ENCODE measurements at places on chromosomes 3 and 15. TPM values are rescaled to one million over a fixed set of nuclear protein-coding genes. Genes with fewer than 3 reads are reported as not detected.

GOLGA6B gene
- not detected for total RNA-seq

GOLGA8G gene
- total RNA-seq, result not detected

GUCA1C gene
- total RNA-seq, result not detected

ITIH3 gene
- 0.97 TPM for total RNA-seq

QTRT2 gene
- total RNA-seq, result 35.0 TPM

TMEM266 gene
- 2.8 TPM for total RNA-seq

SOX2 gene
- 20.5 TPM for total RNA-seq

PRSS50 gene
- total RNA-seq, result 1.1 TPM

CD200R1 gene
- 4.5 TPM for total RNA-seq

GRCh38 chr15:62975515-62975914, 67.0 kb upstream of the TPM1 start:
- no peaks in the 10 kb centered on the region for H3K36me3 ChIP-seq
- no peak overlapping the region for H3K27ac ChIP-seq
- H3K27me3 ChIP-seq, result no peaks in the 10 kb centered on the region
- no peak overlapping the region for H3K4me3 ChIP-seq
- H3K4me1 ChIP-seq, result peaks cover 27% of the 10 kb centered on the region

DNA sequence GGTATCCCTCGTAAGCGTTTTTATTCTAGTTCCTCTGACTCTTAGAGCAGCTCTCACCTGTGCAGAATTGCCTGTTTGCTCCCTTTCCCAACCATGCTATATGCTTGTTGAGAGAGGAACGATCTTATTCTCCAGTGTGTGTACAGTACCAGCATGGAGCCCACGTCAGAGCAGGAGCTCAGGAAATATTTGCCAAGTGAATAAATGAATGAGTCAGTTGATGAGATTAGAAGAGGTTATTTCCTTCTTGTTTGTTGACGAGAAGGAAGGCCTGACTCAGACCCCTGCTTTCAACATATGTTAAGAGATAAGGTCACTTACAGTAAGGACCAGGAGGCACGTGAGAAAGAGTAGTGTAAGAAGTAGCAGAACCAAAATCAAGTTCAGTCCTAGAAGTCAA, 106.3 kb upstream of the ABHD17C start:
- no peak overlapping the region for H3K27ac ChIP-seq
- peaks cover 14% of the 10 kb centered on the region for H3K4me1 ChIP-seq
- no peak for DNase-seq
- peaks cover 20% of the 10 kb centered on the region for H3K36me3 ChIP-seq

- DNase-seq, result no peak
- H3K27me3 ChIP-seq, result no peaks in the 10 kb centered on the region
- no peaks in the 10 kb centered on the region for H3K4me1 ChIP-seq
- no peak overlapping the region for H3K4me3 ChIP-seq
- H3K27ac ChIP-seq, result no peak overlapping the region
Observed at GRCh38 chr3:176578316-176578715, 619.0 kb downstream of the TBL1XR1 start.

DNA sequence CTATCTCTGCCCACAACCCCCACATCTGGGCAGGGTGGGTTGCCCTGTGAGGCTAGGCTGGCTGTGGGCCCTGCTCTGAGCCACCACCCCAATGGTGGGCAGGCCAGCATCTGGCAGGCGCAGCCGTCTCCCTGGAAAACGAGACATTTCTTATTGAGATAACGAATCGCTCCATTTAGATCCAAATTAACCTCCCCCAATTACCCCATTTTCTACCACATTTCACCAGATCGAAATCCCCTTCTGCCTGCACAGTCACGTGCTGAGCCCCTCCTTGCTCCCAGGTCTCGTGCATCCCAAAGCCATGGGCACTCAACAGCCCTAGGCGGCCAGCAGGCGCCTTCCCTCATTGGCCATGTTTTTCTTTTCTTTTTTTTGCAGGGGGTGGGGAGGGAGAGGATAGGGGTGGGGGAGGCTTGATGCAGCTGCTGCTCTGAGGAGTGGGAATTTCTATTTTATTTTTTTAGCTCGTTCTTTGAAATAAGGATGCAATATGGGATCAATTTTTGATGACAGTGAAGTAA, 53.0 kb upstream of the TMEM115 start:
- H3K27ac ChIP-seq, result no peak overlapping the region
- no peak for DNase-seq
- peaks cover 10% of the 10 kb centered on the region for H3K4me1 ChIP-seq
- no peaks in the 10 kb centered on the region for H3K36me3 ChIP-seq

DNA sequence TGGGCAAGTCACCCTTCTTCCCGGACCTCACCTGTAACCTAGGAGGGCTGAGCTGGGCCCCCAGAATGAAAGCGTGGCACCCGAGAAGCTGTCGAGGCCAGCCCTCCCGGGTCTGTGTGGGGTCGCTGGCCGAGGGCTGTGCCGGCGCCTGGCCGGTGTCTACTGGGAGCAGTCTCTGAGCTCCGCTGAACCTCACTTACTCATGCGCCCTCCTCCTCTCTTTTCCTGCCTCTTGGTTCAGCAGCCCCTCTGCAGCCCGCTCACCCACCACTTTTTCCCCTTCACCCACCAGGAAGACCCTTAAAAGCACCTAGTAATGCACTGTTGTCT, 419 bp downstream of the HYKK start:
- peak overlapping the region; percentile 91 for H3K4me3 ChIP-seq
- peaks cover 5% of the 10 kb centered on the region for H3K4me1 ChIP-seq
- no peak for DNase-seq
- no peaks in the 10 kb centered on the region for H3K36me3 ChIP-seq

DNA sequence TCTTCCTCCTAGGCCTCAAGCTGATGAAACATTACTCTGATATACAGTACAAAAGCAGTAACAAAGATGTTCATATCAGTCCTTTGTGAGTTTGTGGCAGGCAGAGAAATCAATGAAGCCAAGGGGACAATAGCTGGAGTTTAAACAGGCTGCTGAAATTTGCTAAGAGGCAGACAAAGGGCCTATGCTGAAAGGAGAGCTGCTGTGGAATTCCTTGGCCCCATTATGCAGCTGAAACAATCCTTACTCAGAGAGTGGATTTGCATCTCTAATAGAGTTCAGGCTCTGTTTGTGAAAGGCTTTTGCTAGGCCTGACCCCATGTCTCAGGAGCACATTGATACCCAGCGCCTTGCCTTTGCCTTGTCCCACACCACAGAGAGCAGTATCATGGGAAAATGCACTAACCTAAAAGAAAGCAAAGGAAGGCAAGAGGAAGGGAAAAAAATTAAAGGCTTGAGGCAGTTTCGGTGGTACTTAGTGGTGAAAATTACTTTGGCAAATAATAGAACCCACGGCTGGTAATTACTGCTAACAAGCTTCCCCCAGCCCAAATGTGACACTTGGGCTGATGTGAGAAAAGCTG, 195.0 kb upstream of the EPHA3 start:
- no peak for DNase-seq
- H3K4me3 ChIP-seq, result no peak overlapping the region
- no peak overlapping the region for H3K27ac ChIP-seq
- no peaks in the 10 kb centered on the region for H3K36me3 ChIP-seq

GRCh38 chr15:92324101-92324963, 69.3 kb upstream of the ST8SIA2 start:
- no peak for DNase-seq
- H3K4me1 ChIP-seq, result peaks cover 5% of the 10 kb centered on the region
- H3K4me3 ChIP-seq, result no peak overlapping the region
- no peaks in the 10 kb centered on the region for H3K36me3 ChIP-seq

DNA sequence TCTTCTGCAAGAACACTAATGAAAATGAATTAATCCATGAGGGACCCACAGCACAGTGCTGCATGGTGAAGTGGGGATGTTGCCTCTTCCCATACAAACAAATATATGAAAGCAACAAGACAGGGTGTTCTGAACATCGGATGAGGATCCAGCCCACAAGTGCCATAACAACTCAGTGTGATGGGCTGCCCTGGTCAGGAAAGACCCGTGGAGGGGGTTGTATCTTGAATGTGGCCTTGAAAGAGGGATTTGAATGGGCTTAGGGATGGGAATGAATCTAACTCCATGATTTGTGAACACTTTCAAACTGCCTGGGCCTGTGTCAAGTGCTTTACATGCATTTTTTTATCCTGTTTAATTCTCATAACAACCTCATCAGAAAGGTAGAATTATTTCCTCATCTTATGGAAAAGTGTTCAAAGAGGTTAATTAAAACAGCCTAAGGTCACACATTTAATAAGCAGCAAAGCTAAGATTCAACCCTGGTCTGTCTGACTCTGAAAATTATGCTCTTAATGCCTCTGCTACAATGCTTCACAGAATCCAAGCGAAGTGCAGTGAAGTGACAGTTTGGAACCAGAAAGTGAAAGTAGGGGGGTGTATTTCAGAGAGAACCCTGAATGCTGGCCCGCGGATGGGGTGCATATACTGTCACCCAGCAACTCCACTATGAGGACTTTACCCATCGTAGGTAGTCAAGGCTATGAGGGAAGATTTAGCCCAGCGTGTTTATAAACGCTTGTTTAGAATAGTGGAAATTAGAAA, 65.6 kb upstream of the HEG1 start:
- no peak overlapping the region for H3K4me3 ChIP-seq
- no peak overlapping the region for H3K27ac ChIP-seq
- H3K4me1 ChIP-seq, result peaks cover 44% of the 10 kb centered on the region
- H3K36me3 ChIP-seq, result peaks cover 5% of the 10 kb centered on the region

GRCh38 chr15:39582286-39582976, 1.6 kb downstream of the THBS1 start:
- peak overlapping the region; percentile 95 for H3K4me3 ChIP-seq
- peak overlapping the region; percentile 53 for H3K27ac ChIP-seq

- no peaks in the 10 kb centered on the region for H3K27me3 ChIP-seq
- H3K4me1 ChIP-seq, result no peaks in the 10 kb centered on the region
- DNase-seq, result no peak
- no peaks in the 10 kb centered on the region for H3K36me3 ChIP-seq
- no peak overlapping the region for H3K4me3 ChIP-seq
- H3K27ac ChIP-seq, result no peak overlapping the region
Observed at GRCh38 chr3:134294302-134295280, 43.9 kb upstream of the RYK start.

- H3K36me3 ChIP-seq, result peaks cover 25% of the 10 kb centered on the region
- H3K27ac ChIP-seq, result no peak overlapping the region
- peaks cover 17% of the 10 kb centered on the region for H3K27me3 ChIP-seq
Observed at GRCh38 chr15:41517895-41518449, 4.3 kb upstream of the LTK start.

GRCh38 chr15:97730315-97730714, 230.2 kb upstream of the ARRDC4 start:
- peaks cover 11% of the 10 kb centered on the region for H3K4me1 ChIP-seq
- H3K36me3 ChIP-seq, result no peaks in the 10 kb centered on the region
- H3K4me3 ChIP-seq, result no peak overlapping the region
- no peak for DNase-seq
- peaks cover 30% of the 10 kb centered on the region for H3K27me3 ChIP-seq

DNA sequence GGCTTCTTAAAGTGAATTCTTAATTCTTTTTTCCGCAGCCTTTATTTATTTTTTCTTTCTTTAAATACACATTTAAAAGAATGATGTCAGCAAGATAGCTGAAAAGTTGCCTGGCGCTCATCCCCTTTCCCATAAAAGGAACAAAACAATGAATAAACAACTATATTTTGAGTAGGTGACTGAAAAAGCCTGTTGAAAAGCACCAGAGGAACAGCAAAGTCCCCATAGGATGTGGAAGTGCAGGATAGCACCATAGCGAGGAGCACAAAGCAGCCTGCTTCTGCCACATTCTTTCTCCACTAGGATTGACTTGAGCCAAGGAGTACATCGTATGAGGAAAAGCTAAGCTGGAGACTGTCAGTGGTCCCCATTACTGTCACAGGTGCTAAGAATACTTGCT, 754.9 kb downstream of the SQOR start:
- DNase-seq, result no peak
- H3K4me1 ChIP-seq, result no peaks in the 10 kb centered on the region
- no peak overlapping the region for H3K27ac ChIP-seq
- no peaks in the 10 kb centered on the region for H3K27me3 ChIP-seq
- H3K4me3 ChIP-seq, result no peak overlapping the region
- no peaks in the 10 kb centered on the region for H3K36me3 ChIP-seq

GRCh38 chr3:120763601-120764000, 21.1 kb downstream of the GTF2E1 start:
- H3K27ac ChIP-seq, result no peak overlapping the region
- no peak for DNase-seq
- H3K4me3 ChIP-seq, result no peak overlapping the region

DNA sequence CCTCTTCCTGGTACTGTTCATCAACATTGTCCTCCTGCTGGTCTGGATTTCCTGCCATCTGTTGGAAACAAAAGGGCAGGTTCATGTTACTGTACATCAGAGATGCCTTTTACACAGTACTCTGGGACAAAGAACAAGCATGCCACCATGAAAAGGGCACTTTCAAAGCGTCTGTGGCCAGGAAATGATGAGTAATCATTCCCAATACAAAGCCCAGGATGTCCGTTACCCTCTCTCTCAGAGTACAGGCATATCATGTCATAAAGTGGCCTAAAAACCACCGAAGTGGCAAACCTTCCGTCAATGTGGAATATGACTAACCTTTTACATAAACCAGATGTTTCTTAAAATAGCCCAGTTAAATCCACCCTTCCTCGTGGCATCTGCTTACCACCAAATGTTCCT, 71.2 kb downstream of the GOLIM4 start:
- H3K4me3 ChIP-seq, result no peak overlapping the region
- no peak for DNase-seq
- peaks cover 45% of the 10 kb centered on the region for H3K36me3 ChIP-seq
- H3K27me3 ChIP-seq, result no peaks in the 10 kb centered on the region
- no peaks in the 10 kb centered on the region for H3K4me1 ChIP-seq
- H3K27ac ChIP-seq, result no peak overlapping the region

DNA sequence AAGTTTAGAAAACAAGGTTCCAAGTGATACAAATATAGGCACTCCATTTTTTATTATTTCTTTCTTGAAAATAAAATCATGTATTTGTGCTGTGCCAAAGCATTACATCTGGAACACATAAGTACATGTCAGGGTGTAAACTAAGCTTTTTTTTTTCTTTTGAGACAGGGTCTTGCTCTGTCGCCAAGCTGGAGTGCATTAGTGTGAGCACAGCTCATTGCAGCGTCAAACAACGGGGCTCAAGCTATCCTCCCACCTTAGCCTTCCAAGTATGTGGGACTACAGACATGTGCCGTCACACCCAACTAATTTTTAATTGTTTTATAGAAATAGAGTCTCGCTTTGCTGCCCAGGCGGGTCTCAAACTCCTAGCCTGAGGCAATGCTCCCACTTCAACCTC, 9.0 kb downstream of the SPATA12 start:
- peaks cover 18% of the 10 kb centered on the region for H3K4me1 ChIP-seq
- no peak overlapping the region for H3K27ac ChIP-seq
- DNase-seq, result no peak

DNA sequence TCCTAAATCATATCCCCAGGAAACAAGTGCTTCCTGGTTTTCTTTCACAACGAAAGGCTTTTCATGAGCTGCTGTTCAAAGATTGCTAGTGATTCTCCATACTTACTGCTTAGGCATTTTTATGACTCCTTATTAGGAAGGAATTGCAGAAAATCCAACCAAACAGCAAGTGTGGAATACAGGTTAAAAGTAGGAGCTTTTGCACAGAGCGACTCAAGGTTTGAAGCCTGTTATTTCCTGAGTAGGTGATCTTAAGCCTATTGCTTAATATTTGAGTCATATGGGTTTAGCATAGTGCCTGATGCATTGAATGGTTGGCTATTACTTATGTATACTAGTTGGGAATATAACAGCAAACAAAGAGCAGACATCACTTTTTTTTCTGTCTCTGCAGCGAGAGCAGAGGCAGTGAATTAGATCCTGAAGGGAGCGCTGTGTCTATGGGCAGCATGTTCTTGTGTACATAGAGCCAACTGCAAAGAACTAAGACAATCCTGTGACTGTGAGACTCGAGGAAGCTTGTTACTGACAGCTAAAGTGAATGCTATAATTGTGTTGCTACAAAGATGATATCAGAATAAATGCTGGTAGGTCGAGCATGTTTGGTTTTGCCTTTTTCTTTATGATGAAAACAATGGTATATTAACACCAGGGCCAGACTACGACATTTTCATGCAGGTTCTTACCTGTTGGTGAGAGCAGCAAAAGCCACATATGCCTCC, 6.3 kb downstream of the TM4SF1 start:
- no peaks in the 10 kb centered on the region for H3K27me3 ChIP-seq
- peak overlapping the region; percentile 68 for H3K27ac ChIP-seq
- peaks cover 3% of the 10 kb centered on the region for H3K36me3 ChIP-seq
- DNase-seq, result no peak
- H3K4me1 ChIP-seq, result peaks cover 33% of the 10 kb centered on the region
